Common myeloid progenitor, CD34-positive (primary cell): ENCODE measurements at places on chromosomes 3 and 15.

DNA sequence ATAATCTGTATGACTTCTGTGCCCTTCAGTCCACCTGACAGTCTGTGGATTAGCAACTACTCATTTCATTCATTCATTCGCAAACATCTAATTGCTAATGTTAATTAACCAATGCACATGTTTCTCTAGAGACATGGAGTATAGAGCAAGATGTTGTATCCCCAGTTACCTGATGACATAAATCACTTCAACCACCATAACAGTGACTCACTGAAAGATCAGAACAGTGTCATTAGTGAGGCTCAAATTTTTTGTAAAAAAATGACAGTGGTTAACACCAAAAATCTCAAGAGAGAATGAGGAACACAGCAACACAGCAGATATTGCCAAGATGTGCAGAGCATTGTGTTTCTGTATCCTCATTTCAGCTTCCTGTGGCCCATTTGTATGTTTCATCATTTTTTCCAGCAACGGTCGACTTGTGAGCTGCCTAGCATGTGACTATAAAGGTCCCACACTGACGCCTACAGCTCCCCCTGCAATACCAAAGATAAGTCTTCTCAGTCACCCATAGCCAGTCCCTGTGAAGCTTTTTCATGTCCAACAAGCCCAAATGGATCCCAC, 3.7 kb upstream of the PLD1 start:
- DNase-seq, result peak; percentile 26

DNA sequence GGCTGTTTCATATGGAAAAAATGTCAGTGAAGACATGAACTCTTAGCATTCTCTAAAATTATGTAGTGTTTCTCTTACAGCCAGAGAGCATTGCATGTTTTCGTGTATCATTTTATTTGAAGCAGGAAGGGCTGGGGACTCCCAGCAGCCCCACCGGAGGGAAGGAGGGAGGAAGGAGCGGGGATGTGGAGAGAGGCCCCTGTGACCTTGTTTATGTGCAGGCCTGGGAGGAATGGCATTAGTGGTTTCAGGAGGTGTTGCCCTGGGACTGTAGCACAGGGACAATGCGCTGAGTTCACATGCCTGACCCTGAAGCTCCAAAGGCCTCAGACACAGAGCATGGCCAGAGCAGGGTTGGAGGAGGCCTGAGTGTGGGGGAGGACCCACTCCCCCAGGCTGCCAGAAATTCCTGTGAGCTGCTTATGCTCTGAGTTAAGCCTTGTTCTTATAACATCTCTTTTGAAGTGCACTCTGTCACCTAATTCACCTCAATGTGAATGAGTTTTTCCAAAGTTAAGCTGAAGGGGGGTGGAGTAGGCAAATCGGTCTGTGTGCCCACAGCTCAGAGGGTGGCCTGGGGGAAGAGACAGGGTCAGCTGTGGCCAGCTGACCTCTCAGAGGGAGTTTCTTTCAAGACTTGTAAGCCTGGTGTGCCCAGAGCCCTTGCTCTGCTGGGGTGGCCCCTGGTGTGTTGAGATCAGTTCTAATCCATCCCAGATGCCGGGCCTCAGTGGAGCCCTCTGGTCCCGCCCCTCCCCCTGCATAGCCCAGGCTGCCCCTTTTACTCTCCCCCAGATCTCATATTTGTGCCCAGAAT, 3.9 kb upstream of the RNU6-1 start:
- DNase-seq, result no peak

GRCh38 chr15:98035577-98036010, 75.1 kb downstream of the ARRDC4 start:
- no peak for DNase-seq

- no peak for DNase-seq
These were observed 27.2 kb upstream of the PIGZ start for GRCh38 chr3:196995646-196996355.

- DNase-seq, result peak; percentile 24
These were observed at the start of gene C2CD4B for GRCh38 chr15:62165104-62165792. TSS of gene C2CD4B (minus strand) at chr15:62165285. CDS start at chr15:62164984, 301 bp downstream.

DNA sequence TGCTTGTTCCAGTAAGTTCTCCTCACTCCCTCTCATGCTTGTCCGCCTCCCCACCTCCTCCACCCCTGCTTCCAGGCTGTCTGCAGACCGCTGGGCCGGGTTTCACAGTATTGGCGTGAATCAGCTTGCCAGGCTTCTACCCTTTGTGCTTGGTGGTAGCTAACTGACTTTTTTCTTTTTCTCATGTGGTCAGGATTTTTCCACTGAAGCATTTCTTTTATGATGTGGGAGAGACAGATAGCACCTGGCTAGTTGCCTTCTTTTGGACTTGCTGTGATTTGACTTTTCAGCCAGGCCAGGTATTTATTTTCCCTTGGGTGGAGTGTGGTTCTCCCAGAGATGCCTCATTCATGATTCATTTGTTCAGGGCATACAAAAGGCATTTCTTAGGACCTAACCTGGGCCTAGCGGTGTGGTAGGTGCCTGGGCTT, 60.6 kb downstream of the ST6GAL1 start:
- no peak for DNase-seq

DNA sequence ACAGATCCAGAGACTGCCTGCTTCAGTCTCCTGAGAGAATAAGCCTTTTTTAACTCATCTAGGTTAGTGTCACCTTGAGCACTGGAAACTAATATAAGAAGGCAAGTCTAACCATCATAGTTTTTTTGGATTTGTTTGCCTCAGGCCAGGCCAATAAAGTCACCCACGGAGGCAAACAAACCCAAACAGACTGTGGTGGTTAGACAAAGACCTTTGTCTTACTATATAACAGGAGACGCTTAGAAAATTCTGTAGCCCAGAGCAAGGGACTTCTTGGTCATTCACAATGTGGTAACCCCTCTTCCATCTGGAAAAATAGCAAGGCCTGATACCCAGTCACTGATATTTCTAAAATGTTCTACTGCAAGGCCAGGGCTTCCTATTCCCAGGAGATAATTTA, 45.3 kb upstream of the PPP2R3A start:
- no peak for DNase-seq

- DNase-seq, result no peak
These were observed 141.8 kb downstream of the FILIP1L start for GRCh38 chr3:99972380-99973104.

DNA sequence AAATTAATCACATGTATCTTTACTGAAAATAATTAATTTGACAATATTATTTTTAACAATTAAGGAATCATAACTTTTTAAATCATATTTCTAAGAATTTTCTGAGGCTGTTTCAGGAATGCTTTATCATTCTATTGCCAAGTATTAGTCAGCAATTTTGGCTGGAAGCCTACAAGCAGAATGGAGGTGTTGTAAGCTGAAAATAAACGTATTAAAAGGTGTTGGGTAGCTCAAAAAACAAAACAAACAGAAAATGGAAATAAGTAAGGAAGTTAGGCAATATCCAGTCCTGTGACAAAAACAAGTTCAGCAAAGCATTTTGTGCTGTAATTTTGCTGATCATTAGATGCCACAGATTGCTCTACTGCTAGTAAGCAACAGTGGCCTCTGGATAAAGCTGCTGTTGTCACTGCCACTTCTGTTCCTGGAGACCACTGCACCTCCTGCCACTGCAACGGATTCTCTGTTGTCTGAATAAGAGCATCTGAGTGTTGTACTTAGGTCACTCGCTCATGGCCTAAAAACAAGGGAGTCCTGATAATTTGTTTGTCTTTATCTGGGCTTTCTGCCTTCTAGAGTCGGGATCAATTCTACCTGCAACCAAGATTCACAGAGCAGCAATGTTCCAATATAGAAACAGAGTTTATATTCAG, 63.5 kb upstream of the SLITRK3 start:
- DNase-seq, result peak; percentile 24

DNA sequence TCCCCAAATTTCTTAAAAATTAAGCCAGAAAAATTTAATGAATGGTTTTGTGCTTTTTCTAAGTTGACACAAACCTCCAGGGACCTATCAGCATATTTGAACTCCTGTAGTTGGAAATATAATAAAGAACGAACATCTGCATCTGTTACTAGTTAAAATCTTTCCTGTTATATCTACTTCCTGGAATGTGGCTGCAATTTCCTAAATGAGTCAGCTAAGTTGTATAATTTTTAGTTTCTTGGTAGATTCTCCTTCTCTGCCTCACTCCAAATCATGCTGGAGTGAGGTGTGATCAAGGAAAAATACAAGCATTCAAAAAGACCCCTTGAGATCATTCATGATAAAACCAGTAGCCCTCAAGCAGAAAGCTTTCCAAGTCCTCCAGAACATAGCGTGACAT, 106.2 kb upstream of the MCTP2 start:
- peak; percentile 18 for DNase-seq

DNA sequence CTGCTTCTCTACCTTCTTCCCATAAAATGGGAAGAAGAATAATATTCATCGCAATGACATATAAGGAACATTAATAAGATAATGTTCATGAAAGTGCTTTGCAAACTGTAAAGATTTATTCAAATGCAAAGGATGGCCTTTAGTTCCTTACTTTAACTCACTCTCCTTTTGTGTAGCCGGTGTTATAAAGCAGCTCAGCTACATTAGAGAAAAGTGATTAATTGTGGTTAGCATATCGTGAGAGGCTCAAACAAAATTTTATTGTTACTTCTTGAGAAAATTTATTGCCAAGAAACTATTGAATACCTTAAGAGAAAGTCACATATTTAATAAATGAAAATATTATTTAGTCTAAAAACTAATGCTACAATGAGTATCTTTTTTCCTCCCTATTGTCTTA, 250.7 kb upstream of the NR2E3 start:
- no peak for DNase-seq

- no peak for DNase-seq
These were observed 36.4 kb upstream of the ABHD2 start for GRCh38 chr15:89051875-89052274.

DNA sequence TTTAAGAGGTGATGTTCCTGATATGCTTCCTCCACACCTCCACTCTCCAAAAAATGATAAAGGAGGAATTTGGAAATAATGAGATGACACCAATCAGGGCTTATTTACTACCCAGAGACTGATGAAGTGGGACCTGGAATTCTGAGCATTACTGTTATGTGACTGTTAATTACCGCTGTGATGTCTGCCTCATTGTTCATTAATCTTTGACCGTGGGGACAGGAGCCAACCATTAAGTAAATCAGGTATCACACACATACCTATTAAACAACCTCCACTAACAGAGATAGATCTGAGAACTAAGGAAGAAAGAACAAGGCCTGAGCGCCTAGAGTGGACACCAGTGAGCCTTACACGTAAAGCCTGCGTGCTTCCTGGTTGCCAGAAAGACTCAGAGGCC, 37.7 kb downstream of the ABHD5 start:
- DNase-seq, result no peak

GRCh38 chr15:33453761-33454160, 143.0 kb downstream of the RYR3 start:
- DNase-seq, result no peak

DNA sequence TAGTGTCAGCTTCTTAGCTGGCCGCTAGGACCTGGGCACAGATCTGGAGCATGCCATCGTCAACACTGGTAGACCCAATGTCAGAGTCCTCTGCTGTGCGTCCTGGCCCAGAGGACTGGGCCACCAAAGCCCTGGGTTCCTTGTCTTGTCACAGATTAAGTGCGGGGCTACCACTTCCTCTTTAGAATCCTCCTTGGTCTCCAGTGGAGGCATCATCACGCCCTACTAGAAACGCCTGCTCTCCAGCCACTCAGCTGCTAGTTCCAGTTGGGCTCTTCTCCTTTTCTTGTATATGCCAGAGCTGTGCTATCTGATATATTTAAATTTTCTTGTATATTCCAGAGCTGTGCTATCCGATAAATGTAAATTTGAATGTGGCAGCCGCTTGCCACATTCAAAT, 11.2 kb downstream of the PPCDC start:
- DNase-seq, result peak; percentile 73

DNA sequence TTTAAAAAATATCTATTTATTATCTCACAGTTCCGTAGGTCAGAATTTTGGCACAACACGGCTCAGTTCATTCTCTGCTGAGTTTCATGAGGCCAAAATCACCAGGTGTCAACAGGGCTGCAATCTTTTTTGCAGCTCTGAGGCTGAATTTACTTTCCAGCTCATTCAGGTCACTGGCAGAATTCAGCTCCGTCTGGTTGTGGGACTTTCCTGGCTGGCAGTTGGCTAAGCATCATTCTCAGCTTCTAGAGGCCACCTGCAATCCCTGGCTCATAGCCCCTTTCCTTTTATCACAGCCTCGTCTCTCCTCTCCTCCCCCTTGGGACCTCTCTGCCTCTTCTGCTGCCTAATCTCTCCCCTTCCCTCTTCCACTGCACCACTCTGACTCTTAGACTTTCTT, 174.0 kb upstream of the WNT5A start:
- no peak for DNase-seq

GRCh38 chr15:43150191-43150929, 17.0 kb downstream of the TMEM62 start:
- no peak for DNase-seq

DNA sequence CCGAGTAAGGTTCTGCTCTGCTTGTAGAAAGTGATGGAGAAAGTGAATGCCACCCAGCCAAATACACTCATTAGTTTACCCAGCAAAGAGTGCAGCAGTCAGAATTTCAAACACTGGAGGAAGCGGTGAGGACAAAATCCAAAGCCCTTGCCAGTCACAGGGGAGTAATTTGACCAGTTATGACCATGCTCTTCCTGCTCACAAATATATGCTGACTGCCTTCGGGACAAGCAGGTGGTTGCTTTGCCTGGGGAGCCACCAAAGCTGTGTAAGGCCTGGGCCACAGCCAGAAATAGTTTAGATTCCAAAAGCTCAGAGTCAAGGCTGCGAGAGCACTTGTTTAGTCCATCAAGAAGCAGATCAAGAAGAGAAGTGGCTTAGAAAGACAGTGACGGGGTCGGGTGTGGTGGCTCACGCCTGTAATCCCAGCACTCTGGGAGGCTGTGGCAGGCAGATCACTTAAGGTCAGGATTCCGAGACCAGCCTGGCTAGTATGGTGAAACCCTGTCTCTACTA, 51.0 kb upstream of the ATP13A3 start:
- no peak for DNase-seq

DNA sequence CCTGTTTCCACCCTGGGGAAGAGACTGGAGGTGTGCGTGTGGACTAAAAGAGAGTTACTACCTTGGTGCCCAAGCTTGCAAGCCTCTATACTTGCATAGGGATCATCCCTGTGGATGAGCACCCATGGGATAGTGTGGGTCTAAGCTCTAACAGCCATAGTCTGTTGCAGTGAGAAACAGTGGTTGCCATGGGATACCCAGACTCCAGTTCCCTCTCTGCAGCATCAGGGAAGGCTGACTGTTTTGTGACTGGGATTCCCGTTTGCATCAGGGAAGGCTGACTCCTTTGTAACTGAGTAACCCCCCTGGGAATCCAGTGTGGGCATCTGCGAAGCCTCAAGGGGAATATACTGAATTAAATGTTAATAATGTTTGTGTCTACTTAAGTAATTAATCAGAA, 196.1 kb downstream of the ZNF621 start:
- no peak for DNase-seq

- no peak for DNase-seq
These were observed 88.8 kb downstream of the CLASP2 start for GRCh38 chr3:33629219-33629618.
